ENCODE measurements at places on chromosomes 3 and 15.

DNA sequence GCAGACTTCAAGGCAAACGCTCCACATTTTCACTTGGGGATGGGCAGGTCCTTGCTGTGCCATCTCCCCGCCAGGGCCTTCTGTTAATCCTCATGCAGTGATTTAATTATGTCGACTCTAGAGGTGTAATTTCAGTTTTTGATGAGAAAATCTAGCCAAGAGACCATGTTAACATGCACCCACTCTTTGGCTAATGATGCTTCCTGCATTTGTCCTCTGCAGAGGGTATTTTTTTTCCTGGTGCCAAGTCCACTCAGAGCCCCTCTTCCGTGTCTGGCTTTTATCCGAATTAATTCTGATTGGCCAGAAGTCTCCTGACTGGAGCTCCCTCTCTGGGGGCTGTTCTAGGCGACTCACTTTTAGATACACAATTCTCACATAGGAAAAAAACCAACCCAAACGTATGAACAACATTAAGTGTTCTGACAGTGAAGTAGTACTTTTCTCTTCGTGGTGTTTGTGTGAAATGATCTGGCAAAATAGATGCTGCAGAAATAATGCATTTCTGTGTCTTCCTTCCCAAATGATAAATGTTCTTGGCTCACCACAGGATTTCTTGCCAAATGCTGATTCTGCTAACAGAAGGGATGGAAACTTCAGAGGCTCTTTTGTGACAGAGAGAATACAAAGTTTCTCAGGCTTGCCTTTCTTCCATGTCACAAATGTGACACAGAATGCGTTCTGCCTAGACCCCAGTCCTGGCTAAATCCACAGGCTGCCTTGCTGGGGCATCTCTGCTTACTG is 190.0 kb downstream of the CACNA2D3 start:
- DNase-seq, result no peak

- no peak for DNase-seq
Measured at GRCh38 chr3:175187586-175187985, 328.5 kb downstream of the NAALADL2 start.

GRCh38 chr3:113600418-113601182 is 68.2 kb downstream of the SIDT1 start:
- no peak for DNase-seq

DNA sequence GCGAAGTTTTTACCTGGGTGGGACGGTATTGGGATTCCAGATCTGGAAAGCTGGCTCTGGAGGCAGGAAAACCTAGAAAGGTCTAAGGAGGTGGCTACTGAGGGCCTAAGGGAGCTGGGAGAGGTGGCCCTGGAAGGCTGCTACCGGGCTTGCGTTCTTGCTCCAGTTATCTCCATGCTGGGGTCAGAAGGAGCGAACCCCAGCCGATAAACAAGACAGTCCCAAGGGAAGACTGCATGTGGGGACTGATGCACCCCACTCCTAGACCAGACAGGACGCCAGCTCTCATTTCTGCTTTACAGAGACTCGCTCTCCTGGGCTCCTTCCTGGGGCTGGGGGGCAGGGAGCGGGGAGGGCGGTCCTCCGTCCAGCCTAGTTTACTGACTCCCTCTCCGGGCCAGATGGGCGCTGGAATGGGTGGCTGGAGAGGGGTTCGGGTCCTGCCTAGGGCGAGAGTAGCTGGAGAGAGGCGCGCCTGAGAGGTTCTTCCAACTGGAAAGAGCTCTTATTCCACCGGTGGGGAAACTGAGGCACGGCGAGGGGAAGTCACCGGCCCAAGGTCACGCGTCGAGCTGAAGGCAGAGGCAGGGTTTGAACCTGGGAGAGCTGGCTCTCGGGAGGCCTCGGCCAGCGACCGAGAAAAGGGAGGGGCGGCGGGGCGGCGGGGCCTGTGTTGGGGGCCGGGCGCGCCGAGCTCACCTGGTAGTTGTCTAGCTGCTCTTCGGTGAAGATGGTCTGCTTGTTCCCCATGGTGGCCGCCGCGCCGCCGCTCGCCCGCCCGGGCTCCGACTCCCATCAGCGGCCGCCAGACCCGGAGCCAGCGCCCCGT is 565 bp downstream of the CIB2 start:
- no peak for DNase-seq

DNA sequence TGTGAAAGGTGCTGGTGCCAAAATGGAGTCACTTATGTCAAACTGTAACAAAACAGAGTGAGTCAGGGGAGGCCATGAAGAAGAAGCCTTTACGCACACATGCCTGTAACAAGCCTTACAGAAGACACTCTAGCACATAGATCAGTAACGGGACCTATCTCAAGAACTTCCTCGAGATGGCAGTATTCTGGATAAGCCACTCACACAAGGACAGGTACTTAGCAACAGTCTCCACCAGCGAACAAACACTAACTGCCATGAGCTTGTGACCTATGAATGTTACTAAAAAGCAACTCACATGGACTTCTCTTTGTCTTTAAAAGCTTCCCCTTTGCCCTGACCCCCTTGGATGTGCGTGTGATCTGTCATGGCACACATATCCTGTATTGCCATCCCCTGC is 235.1 kb downstream of the CD47 start:
- DNase-seq, result no peak

- DNase-seq, result no peak
Measured at GRCh38 chr3:186185194-186185787, 76.4 kb upstream of the ETV5 start.

DNA sequence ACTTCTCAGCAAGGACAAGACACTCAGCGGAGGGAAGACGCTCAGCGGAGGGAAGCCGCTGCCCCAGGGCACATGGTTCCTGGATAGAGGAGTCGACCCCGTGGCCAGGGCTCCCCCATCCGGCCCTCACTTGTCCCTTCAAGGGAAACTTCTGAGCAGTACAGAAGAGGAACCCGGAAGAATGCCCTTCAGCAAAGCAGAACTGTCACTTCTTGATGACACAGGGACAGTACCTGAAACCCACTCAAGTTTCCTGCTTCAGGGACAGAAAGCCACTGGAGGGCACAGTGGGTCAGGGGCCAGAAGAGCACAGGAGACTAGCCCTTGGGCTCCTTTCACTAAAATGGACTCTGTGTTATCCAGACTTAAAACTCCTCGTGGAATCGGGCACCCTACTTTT is 97.8 kb upstream of the RPL32 start:
- no peak for DNase-seq

- DNase-seq, result no peak
Measured at GRCh38 chr15:40929660-40930429, 705 bp downstream of the DLL4 start.

- DNase-seq, result no peak
Measured at GRCh38 chr15:40096094-40096891, 12.4 kb downstream of the BMF start.

DNA sequence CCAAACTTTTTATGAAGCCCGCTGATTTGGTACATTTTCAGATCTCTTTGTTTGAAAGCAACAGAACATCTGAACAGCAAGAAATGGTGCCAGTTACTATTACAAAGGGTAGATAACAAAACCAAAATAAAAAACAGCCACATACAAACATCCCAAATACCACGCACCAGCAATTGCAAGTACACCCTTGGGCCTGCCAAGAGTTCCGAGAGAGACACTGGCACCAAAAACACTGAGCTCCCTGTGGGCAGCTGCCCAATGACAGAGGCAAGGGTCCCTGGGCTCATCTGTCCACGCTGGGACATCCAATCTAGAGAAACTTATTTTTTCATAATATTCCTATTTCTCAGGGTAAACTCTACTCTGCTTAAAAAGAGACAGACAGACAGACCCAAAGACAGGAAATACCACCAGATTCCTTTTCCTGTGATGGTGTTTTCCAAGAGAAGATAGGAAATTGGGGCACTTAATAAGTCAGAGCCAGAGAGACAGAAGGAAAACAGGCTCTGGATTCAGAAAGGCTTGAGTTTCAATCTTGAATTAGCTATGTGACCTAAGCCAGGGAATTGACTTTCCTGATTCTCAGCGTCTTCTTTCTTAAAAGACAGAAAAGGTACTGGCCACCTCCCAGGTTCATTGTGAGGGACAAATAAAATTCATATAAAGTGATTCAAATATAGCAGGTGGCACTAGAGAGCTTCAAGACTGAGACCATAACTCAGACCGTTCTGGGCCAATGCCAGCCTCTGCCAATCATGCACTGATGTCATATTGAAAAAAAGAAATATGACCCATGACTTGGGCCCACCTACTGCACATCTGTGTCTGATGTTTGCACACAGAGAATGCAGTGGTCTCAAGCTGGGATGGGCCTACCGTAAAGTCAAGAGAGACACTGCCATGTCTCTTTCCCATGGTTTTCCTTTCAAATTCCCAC is 61.3 kb downstream of the FOXP1 start:
- DNase-seq, result no peak

DNA sequence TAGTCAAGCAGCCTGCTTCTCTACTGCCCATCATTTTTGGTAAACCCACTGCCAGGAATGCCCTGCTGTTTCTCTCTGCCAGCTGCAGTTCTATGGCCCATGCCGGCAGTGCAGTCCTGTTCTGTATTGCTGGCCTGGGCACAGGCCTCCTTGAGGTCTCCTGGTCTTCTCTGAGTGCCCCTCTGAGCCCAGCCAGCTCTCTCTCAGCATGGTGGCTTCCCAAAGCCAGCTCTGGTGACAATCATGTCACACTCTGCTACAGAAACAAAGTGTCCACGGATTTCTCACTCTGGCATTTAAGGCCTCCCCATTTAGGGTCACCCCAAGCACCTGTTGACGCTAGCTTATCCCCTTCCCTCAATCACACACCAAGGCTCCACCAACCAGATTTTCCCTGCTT is 24.5 kb downstream of the SRPRB start:
- DNase-seq, result no peak

- no peak for DNase-seq
Measured at GRCh38 chr3:106007512-106007911, 138.7 kb upstream of the CBLB start.

GRCh38 chr3:197942956-197943556 is 6.9 kb upstream of the RPL35A start:
- no peak for DNase-seq

- no peak for DNase-seq
Measured at GRCh38 chr3:53150247-53151085, 10.5 kb upstream of the PRKCD start.

GRCh38 chr3:193729601-193730000 is 136.6 kb downstream of the OPA1 start:
- DNase-seq, result no peak

GRCh38 chr3:169278092-169278491 is 385.4 kb downstream of the MECOM start:
- DNase-seq, result no peak

GRCh38 chr3:53384465-53385423 is 37.4 kb upstream of the DCP1A start:
- no peak for DNase-seq

- DNase-seq, result no peak
Measured at GRCh38 chr3:192841428-192841827, 76.2 kb downstream of the MB21D2 start.

GRCh38 chr3:71585887-71586809 is 2.6 kb upstream of the FOXP1 start:
- DNase-seq, result no peak

DNA sequence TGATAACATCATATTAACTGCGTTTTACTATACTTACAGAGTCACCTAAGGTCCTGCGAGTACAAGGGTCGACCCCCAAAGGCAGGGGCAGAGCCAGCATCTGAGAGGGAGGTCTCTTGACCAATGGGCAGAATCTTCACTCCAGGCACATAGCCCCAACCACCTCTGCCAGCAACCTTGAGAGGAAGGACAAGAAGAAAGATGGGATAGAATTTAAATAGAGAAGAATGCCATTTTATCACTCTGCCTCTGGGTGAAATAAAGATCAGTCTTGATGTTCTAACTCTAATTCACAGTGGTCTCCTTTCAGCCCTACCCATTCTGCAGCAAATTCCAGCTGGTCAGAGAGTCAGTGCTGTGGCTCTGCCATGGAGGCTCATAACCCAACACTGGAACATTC is 26.5 kb downstream of the KNG1 start:
- no peak for DNase-seq

GRCh38 chr15:42549741-42550392 is 1.2 kb downstream of the HAUS2 start:
- no peak for DNase-seq

- DNase-seq, result no peak
Measured at GRCh38 chr3:108153451-108153981, 62.7 kb upstream of the CD47 start.

DNA sequence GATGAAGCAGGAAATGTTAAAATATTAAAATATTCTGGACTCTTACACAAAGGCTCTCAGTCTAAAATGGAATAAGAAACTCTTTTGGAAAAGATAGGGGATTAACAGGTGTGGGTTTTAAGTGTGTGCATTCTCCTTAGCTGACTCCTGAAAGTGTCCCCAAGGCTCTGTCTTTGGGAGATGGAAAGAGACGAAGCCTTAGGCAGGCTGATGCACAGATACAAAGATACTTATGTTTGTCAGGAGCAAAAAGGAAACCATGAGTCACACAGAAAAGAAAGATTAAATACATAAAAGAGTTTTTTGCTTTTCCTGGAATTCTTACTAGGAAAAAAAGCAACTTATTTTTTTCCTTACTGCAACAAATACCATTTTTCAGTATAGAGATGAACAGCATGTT is 23.8 kb upstream of the ABI3BP start:
- DNase-seq, result no peak

DNA sequence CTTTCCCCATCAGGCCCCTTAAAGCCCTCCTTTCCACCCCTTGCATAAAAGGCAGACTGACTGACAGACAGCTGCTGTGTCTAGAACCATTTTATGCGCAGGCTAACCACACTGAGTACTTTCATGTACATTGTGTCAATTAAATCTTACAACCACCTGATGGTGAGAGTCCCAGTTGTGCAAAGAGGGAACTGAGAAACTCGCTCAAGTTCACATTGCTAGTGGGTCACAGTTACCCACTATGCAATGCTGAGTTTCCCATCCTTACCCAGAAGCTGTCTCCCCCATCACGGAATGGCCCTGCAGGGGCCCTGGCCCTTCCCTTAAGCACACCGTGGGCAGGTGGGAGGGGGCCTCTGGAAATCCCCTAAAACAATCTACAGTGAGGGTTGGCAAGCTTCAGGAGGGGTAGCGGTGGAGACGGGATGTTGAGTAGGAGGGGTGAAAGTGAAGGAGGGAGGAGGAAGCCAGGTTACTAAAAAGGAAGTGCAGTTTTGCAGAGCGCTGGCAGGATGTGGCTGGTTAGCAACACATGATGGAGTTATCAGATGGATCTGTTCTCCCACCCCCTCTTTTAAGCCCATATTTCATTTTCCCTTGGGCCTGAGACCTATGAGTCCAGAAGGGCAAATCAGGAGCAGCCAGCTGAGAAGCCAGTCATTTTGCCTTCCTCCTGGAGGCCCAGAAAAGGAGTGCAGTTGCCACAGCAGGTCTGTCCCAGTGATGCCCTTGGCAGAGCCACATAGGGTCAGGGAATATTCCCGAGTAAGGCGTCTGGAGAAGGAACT is 30.0 kb downstream of the STARD5 start:
- DNase-seq, result no peak

DNA sequence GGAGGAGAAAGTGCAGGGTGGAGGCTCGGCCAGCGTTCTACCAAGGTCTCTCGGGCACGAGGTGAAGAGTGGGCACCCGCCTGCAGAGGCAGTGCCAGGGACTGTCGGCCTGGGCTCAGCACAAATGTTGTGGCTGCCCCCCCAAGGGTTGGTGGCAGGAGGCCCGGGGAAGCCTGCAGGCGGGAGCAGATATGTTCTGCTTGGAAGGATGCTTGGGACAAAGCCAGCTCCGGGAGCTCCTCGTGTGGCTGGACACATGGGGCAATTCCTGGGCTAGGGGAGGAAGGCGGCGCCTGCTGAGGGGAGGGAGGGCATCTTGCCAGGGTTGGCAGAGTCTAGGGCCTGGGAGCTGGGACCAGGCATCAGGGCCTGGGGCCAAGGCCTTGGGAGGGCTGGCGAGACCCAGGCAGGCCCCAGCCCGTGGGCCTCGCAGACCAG is 30.4 kb upstream of the FBLN2 start:
- no peak for DNase-seq

Measured in keratinocyte (primary cell).